ENCODE measurements at places on chromosomes 12 and 14.

DNA sequence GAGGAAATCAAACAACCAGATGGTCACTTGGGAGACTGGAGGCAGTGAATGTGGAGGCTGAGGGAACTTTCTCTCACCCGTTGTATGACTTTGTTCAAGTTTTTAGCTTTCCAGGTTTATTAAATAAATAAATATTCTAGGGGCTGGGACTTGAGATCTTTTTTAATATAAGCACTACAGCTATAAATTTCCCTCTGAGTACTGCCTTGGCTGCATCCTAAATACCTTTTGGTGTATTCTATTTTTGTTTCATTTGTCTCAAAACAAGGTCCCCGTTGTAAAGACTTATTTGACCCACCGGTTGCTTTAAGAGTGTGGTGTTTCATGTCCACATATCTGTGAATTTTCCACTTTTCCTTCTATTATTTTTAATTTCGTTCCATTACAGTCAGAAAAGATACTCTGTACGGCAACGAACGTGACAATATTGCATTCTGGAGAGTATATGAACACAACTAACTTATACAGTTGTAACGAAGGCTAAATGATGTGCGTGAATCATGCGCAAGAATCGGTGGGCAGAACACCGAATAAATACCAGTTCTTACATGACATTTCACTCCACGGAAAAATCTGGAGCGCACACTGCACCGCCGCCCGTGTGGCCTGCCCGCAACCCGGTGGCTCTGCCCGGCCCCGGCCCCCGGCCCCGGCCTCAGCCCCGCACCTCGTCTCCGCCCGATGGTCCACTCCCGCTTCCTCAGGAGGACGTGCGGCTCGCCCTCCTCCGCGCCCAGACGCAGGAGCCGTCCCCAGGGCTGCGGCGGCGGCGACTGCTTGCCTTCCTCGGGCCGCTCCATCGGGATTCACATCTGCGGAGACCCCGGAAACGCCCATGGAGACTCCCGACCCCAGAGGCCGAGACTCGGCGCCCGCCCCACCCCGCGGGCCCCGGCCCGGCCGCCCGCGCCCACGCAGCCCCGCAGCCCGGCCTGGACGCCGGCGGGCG lies 602 bp downstream of the CHFR start:
- no peak for DNase-seq

- no peak for DNase-seq
These were observed 333.9 kb upstream of the CCDC196 start for GRCh38 chr14:66152302-66152701.

- DNase-seq, result no peak
These were observed 122.7 kb downstream of the C12orf42 start for GRCh38 chr12:103373088-103373523.

- no peak for DNase-seq
These were observed 16.3 kb upstream of the CYP46A1 start for GRCh38 chr14:99667821-99668220.

DNA sequence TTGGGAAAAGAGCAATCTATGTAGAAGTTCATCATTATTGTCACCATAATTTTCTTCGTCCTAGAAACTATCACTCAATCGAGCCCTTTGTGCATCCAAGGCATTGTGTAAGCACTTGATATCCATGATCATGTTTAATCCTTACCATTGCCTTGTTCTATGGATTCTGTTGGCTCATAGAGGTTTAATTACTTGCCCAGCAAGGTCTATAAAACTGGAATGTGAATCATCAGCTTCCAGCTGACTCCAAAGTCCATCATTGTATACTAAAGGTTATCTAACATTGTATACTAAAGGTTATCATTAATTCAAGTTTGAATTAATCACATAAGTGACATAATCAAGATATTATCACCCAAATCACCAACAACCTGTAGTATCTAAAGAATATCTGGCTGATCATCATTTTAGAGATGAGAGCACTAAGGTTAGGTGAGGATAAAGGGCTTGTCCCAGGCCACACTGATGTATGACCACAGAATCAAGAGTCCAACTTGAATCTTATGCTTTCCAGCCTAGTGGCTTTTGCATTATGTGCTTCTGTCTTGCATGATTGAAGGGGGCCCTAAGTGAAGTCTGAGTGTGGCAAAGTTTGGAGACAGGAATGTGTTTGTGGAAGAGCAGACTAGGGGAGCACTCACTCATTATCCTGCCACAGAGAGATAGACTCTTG lies 188.1 kb downstream of the ANO4 start:
- no peak for DNase-seq

GRCh38 chr12:15605881-15606590 lies 183.2 kb downstream of the EPS8 start:
- no peak for DNase-seq

- no peak for DNase-seq
These were observed 268.2 kb downstream of the DPF3 start for GRCh38 chr14:72625689-72626088.

GRCh38 chr12:4211372-4211771 lies 62.2 kb upstream of the CCND2 start:
- DNase-seq, result no peak

DNA sequence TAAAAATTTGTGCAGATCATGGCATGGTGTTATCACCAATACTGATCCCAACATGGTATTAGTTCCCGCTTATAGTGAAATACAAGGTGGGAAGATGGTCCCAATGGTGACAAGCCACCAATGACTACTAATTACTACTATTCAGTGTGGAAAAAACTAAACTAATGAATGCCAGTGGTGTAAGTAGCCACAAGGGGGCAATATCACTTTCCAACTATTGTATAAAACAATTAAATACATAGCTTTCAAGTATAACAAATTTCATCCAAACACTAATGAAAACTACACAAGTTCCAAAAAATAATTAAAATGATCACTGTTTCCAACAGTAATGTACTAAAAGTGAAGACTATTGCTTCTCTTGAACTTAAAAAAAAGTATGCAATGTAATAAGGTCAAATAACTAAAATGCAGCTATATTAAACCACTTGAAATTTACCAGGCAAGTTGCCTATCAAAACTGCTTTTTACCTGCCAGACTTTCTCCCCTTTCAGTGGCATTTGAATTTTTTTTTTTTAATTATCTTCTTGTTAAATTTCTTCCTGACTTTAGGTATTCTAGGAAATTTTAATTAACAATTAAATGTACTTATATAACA lies 58.0 kb downstream of the PAPLN start:
- no peak for DNase-seq

- DNase-seq, result no peak
These were observed 45.3 kb downstream of the PRMT8 start for GRCh38 chr12:3536096-3536875.

- no peak for DNase-seq
These were observed 106.9 kb upstream of the OR4E1 start for GRCh38 chr14:21780429-21781084.

- no peak for DNase-seq
These were observed 34.5 kb downstream of the SYNDIG1L start for GRCh38 chr14:74391479-74391878.

GRCh38 chr12:80170915-80171314 lies 71.6 kb downstream of the OTOGL start:
- DNase-seq, result no peak

GRCh38 chr14:68566075-68566474 lies 226.8 kb downstream of the ZFP36L1 start:
- no peak for DNase-seq

GRCh38 chr12:132827763-132828703 lies 636 bp downstream of the GOLGA3 start:
- DNase-seq, result peak; percentile 23

DNA sequence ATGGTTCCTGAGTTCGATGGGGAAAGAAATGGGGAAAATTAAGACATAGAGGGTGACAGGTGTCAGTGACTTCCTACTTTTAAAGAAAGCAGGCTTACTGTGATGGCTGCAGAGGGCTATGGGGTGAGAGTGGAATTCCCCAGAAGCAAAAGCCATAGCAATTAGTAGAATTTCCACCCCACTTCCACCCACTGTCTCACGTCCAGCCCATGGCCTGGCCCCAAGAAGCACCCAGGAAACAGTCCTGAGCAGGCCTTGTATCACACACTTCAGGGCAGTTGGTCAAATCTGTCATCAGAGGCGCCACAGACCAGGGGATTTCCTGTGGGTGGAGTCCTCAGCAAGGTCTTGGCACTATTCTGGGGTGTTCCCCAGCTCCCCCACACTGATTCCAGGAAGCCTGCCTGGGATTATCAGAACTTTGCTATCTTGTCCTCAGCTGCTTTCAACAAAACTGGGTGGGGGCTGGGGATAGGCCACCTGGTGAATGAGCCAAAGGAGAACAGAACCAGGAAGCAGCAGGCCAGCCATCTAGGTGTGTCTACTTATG lies 120.1 kb upstream of the CCND2 start:
- DNase-seq, result no peak

GRCh38 chr12:93319523-93320050 lies 58.1 kb upstream of the NUDT4 start:
- DNase-seq, result no peak

DNA sequence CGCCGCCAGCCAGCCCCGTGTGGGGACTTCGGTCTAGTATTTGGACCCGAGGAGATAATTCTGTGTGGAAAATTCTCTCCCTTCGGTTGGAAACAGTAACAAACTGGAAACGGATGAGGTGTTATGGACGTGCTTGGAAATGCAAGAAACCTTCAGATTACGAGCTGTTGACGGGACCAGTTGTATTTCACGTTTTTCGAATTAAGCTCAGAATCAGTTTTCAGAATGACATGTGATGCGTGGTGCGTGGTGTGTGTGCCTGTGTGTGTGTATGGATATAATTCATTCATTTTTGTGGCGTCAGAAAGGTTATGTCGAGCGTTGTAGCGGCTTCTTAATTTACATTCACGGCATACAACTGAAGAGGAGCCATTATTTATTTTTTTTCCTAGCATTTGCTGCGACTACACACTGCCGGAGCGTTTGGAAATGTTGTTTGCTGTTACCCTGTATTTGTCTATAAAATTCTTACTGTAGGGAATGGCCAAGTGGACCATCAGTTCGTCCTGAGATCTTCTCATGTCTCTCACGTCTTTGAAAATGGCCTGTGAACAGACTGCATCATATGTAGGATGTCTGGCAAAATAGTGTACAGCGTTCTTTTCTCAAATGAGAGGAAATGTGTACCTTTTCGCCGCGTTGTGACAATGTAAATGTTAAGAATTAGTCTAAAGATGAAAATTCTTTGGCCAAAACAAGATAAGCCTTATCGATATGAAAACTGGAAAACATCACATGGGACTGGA lies 1.3 kb downstream of the TRAF3 start:
- DNase-seq, result no peak

DNA sequence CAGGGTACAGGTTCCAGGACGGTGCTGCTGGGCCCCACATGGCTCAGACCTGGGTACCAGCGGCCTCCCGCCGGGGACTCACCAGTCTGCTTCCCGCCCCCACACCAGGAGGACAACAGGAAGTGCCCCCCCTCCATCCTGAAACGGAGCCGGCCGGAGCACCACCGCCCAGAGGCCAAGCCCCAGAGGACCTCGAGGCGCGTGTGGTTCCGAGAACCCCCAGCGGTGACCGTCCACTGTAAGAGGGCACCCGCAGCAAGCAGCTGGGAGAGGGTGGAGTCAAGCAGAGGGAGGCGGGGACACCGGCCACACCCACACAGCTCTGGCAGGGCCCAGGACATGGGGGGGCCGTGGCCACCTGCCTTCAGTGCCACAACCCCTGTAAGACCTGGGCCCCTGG lies 8.1 kb downstream of the C14orf180 start:
- DNase-seq, result no peak

GRCh38 chr14:67420102-67420739 lies 8.3 kb upstream of the PLEK2 start:
- no peak for DNase-seq

DNA sequence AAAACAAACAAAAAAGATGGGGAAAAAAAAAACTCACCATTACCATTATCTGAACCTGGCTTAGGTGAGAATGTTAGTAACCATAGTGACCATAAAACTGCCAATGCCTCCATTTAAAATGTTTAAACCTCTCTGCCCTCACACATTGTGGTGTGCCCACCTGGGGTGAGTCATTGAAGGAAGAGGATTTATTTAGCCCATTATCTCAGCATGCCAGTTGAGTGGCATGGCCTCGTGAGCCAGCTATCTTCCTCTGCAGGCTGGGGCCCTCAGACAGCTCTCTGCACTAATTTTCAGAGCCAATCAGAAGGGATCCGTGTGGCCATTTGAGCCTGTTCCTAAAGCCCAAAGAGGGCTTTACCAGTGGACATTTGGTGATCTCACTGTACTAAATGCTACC lies 81.8 kb upstream of the CCDC198 start:
- no peak for DNase-seq

DNA sequence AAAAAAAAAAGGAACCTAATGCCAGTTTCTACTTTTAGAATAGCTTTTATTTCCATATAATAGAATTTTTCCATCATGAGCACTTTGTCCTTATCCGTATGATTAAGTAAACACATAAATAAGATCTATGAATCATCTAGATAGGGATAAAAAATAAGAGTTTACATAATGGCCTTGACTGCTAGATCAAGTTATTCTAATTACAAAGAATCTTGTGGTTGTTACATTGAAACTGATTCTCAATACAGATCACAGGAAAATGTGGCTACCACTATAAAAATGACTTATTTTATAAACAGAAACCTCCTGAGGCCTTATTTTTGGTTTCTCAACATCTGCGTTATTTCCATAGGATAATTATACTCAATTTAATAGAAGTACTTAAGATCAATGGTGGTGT lies 34.4 kb upstream of the NDUFA12 start:
- DNase-seq, result no peak

- no peak for DNase-seq
These were observed 287.2 kb upstream of the ATP2B1 start for GRCh38 chr12:89995870-89996269.

- DNase-seq, result no peak
These were observed 207.2 kb downstream of the TMTC2 start for GRCh38 chr12:82893896-82894295.

DNA sequence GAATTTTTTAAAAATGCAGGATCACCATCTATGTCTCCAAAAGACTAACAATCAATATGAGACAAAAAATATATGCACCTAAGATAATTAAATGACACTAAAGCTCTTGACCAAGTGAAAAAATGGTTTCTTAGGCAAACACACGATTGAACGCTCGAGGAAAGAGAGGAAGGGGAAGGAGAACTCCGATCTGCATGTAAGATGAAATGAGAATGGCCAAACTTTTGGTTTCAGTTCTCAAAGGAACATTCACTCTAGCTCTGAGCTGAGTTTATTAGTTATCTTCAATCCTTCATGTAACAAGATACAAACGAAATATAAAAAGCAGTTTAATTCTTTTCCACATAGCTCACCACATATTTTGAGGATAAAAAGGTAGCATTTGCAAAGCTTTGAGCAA lies 2.8 kb downstream of the DYRK4 start:
- no peak for DNase-seq

- DNase-seq, result no peak
These were observed 94.4 kb downstream of the DAD1 start for GRCh38 chr14:22494486-22495135.

GRCh38 chr12:127720334-127720733 lies 546.6 kb upstream of the TMEM132C start:
- no peak for DNase-seq

GRCh38 chr14:100804558-100805309 lies 21.2 kb upstream of the MEG3 start:
- no peak for DNase-seq

- no peak for DNase-seq
These were observed 29.7 kb downstream of the EML1 start for GRCh38 chr14:99822800-99823455.

GRCh38 chr14:91035855-91036254 lies 24.6 kb downstream of the RPS6KA5 start:
- no peak for DNase-seq

All from BJ (cell line).